ENCODE measurements at places on chromosomes 3 and 15. TPM values are rescaled to one million over a fixed set of nuclear protein-coding genes. Genes with fewer than 3 reads are reported as not detected.
A peak's percentile ranks its signal among the peaks of the same experiment; 100 is the strongest.

DNA sequence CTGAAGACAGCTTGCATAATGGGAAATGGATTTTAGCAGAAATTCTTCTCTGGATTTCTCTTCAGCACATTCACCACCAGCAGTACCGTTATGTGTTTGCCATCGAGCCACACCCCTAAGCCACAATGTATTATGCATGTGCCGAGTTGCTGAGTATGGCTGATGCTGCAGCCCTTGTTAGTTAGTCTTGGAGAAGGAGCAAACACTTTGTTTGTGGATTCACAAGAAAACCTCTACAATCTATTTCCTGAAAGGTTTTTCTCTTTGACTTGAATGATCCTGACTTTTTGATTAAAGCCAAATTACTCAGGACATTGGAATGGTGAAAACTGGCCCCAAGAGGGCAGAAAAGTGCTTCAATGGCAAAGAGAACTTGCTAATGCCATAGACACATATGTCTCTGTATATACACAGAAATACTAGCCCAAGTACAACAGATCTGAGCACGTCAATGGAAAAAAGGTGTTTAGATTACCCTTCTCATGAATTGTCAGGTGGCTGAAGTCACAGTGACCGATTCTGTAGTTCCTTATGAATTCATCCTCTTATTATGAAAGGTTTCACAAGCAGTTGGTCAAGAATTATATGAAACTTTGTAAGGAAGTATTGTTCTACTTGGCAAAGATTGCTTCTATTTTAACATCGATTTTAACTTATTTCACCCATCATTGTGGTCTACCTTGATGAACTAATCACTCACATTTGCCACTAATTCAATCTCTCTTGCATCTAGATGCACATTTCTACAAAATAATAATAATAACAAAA is 103.0 kb downstream of the P3H2 start:
- peak; percentile 44 for DNase-seq

DNA sequence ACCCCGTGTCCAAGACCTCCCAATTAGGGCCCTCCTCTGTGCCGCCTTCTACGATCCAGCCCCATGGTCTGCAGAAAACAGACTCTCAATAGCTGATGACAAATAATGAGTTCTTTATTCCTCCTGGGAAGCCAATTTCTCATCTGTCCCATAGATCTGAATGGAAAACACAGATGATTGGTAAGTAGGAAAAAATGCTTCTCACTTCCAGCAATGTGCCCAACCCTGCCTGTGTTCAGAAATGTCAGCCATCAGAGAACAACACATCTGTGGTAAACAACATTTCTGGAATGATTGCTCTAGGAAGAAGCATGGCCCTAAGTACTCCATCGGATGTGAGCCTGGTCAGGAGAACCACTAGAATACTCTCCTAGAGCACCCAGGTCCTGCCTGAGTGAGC is 240.5 kb upstream of the HES1 start:
- DNase-seq = no peak

ARNT2 gene
- total RNA-seq = 9.1 TPM

DNA sequence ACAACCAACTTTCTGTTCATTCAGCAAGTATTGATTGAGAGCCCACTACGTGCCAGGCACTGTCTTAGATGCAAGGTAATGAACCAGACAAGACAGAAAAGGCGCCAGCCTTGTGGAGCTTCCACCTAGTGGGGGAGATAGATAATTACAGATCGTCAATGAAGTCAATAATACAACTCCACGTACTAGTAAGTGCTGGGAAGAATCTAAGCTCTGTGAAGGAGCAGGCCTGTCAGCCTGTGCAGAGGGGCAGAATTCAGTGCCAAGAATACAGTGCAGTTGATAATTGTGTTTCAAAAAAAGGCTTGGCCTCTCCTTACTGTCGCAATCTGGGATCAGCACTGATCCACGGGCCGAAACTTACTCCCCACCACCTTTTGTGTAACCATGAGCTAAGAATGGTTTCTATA is 186.3 kb downstream of the FEZF2 start:
- no peak for DNase-seq

P2RY13 gene
- total RNA-seq = not detected

GRCh38 chr3:188349351-188349901 is 195.5 kb downstream of the LPP start:
- no peak for DNase-seq

GRCh38 chr15:73822998-73823397 is 50.4 kb upstream of the TBC1D21 start:
- DNase-seq = no peak

DNA sequence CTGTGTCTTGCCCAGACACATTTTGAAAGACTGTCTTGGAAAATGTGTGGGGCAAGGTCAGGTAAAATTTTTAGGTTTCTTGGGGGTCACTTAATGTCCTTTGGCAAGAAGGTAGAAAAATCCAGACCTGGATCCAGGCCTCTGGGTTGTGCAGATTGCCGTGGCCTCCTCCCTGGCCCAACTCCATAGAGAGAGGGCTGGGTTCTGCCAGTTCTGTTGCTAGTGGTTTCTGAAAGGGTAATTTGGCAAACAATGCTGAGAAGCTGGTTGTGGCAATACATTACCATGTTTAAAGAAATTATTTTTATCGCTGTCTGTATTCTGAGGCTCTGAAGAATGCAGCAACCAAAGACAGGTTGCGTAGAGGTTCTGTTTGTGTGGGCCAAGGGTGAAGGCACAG is 20.2 kb upstream of the TMEM158 start:
- no peak for DNase-seq

- DNase-seq = no peak
These were observed 146.7 kb upstream of the THBS1 start for GRCh38 chr15:39434163-39434562.

DNA sequence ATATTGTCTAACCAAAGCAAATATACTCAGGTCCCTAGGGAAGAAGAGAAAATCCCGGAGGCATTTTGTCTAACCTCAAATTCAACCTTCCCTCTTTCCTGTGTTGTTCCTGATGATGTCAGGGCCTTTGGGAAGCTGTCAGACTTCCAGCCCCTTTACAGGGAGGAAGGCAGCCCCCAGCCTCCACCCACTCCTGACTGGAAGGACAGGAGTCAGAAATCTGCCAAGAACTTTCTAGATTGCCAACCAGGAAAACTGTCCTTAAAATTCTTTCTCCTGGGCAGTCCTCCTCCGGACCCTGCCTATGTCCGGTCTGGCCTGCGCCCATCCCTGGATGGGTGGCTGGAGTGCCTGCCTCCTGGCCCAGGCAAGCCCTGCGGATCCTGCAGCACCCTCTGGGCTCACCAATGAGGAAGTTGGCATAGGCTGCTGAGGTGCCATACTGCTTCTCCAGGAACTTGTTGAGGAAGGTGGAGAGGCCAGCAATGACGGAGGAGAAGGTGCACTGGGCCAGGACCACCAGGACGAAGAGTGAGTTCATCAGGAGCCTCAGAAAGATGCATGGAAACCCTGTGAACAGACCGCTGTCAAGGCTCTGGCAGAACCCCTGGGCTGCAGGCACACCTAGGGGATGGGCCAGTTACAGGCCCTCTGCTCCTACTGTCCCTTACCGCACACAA is 52.6 kb upstream of the RAB6B start:
- no peak for DNase-seq

DNA sequence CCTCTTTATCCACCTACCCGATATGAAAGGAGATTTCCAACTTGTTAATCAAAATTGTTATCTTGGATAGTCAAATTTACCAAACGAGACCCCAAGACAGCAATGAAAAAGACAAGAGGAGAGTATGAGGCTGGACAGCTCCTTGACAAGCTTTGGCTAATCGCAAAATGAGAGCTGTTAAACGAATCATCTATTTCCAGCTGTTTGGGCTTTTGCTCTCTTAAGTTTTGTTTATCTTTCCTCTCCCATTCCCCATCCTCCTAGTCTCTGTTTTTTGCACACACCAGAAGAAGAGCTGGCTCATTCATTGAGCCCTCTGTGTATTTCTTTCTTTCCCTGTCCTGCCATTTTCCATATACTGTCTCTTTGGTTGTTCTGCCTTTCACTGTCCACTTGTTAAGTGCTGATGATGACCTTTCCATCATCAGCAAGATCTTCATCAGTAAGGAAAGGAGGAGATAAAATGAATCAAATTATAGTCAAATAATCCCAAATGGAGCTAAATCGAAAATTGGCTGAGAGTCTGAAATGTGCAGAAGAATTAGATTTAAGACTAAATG is 161.6 kb downstream of the SLC9A9 start:
- no peak for DNase-seq

- DNase-seq = no peak
These were observed 175.4 kb downstream of the SQOR start for GRCh38 chr15:45810201-45810600.

GPR160 gene
- 11.0 TPM for total RNA-seq

DNA sequence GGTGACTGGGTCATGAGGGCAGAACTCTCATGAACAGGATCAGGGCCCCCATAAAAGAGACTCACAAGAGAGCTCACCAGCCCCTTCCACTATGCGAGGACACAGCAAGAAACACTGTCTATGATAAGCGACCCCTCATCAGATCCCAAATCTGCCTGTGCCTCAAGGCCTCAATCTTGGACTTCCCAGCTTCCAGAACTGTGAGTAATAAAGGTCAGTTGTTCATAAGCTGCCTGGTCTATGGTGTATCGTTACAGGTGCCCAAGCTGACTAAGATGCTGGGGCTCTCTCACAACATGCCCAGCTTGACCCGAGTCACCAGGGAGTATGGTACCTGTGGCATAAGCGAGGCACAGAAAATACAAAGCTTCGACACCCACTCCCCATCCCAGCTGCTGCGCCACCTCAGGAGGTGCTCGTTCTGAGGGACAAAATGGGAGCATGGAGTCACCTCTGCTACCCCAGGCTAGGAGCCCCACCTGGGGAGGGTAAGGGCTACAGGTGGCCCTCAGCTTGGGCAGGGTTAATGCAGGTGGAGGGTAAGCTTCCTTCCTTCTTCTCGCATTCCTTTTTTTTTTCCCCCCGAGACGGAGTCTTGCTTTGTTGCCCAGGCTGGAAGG is 234.1 kb downstream of the ADAMTS17 start:
- no peak for DNase-seq

GRCh38 chr15:98855815-98856531 is 151.6 kb downstream of the PGPEP1L start:
- no peak for DNase-seq

OCA2 gene
- not detected for total RNA-seq

DNA sequence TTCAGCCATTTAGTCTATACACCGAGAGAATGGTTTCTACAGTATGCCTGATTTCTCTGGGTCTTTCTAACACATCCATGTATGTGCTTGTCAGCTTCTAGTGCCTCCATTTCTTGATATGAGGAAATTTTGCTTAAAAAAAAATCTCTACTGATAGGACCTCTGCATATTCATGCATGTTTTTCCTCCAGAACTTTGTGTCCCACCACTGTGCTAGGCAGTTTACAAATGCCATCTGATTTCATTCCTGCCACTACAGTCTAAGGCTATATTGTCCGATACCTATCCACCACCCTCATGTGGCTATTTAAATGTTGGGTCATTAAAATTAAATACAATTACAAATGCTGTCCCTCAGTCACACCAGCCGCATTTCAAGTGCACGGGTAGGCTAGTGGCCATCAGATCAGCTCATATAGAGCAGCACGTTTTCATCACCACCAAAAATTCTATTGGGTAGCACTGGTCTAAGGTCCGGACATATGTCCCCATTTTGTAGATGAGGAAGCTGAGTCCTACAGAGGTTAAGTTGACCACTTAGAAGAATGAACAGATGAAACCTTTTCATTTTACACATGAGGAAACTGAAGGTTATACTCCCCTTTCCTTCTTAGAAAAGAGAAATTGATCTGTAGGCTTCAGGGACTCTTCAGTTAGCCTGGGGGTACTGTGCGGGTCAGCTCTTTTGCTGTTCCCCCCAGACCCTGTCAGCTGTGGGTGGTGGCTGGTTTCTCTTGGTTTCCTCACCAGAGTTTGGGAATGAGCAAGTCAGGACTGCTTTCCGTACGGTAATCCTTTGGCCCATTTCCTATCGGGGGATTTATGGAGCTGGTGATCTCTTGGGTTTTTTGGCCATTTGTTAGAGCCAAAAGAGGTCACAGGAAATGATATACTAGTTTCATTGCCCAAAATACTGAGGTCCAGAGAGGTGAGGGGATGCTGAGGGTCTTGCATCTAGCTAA is 56.5 kb downstream of the SMAD3 start:
- DNase-seq = no peak

DNA sequence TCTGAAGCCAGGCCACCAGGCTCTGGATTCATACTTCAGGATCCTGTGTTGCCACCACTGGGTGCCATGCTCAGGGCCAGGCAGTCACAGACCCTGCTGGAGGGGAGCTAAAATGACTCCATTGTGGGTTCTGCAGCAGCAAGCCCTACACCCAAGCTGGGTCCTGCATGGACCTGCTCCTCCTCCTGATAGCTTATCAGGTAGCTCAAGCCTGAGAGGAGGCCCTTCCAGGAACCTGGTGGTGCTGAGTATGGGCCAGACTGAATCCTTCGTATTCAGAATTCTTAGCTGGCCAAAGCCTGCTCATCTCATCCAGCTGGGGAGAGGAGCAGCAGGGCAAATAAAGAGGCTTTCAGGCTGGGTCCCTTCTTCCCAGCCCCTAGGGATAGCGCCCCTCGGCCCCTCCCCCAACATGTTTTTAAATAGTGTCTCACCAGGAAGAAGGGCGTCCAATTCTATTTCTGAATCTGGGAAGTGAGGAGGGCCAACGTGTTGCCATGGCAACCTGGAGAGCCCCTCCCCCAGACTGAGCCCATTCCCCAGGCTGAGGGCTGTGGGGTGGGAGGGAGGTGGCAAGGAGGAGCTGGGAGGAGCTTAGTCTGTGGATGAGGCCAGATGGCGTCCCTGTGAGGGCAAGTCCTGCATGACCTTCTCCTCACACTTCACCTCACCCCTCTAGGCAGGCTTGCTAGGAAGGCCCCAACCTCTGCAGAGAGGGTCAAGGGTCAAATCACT is 11.0 kb upstream of the CAMKV start:
- no peak for DNase-seq

GRCh38 chr3:143979813-143980212 is 8.2 kb downstream of the DIPK2A start:
- DNase-seq = no peak

GRCh38 chr15:98914626-98915025 is 93.0 kb downstream of the PGPEP1L start:
- no peak for DNase-seq

GRCh38 chr3:122255757-122256439 is 69.2 kb upstream of the CSTA start:
- DNase-seq = no peak

DNA sequence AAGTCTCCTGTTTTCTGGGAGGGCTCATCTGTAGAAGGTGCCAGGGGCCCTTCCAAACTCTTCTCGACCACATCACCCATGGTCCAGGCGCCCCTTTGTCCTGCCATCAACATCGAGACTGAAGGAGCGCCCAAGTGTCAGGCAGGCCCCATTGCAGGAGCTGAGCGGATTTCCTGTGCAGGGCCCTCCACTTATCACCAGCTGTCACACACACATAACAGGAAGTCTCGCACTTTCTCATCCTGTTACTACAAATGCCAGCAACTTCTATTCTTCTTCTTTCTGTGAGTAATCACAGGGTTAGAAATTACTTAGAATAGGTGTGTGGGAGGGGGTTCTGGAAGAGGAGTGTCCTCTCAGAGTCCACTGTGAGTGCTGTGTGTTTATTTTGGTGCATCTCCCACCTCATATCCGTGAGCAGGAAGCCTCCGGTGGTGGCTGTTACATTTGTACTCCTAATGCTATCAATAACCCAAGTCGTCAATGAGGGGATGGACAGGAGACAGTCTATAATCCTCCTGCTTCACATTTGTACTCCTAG is at the start of gene KLHL6:
TSS of gene KLHL6 (minus strand) at position 166 of the 541 bp plus-strand sequence. CDS start at position 113, 53 bp downstream.
- DNase-seq = no peak

TEX55 gene
- total RNA-seq = 0.06 TPM

GRCh38 chr3:113141543-113141942 is 69.8 kb upstream of the BOC start:
- DNase-seq = no peak

GRCh38 chr3:189099505-189100290 is 72.1 kb upstream of the TPRG1 start:
- no peak for DNase-seq

GRCh38 chr3:39707314-39707909 is 102.0 kb upstream of the MYRIP start:
- no peak for DNase-seq

CTNNB1 gene
- 366 TPM for total RNA-seq

Data from epithelial cell of proximal tubule (primary cell).